ENCODE measurements at places on chromosomes 11 and 22. TPM values are rescaled to one million over a fixed set of nuclear protein-coding genes. Genes with fewer than 3 reads are reported as not detected.

PNPLA5 gene
- total RNA-seq: not detected

NPTXR gene
- 6.4 TPM for total RNA-seq

GGT1 gene
- total RNA-seq: 47.6 TPM

DDIAS gene
- total RNA-seq: 19.5 TPM

GLYAT gene
- total RNA-seq: not detected

CHCHD10 gene
- 62.5 TPM for total RNA-seq

CRYBA4 gene
- 0.63 TPM for total RNA-seq

EHBP1L1 gene
- total RNA-seq: 113 TPM

OR10A4 gene
- total RNA-seq: not detected

BTG4 gene
- total RNA-seq: 0.23 TPM

SLC1A2 gene
- not detected for total RNA-seq

DNA sequence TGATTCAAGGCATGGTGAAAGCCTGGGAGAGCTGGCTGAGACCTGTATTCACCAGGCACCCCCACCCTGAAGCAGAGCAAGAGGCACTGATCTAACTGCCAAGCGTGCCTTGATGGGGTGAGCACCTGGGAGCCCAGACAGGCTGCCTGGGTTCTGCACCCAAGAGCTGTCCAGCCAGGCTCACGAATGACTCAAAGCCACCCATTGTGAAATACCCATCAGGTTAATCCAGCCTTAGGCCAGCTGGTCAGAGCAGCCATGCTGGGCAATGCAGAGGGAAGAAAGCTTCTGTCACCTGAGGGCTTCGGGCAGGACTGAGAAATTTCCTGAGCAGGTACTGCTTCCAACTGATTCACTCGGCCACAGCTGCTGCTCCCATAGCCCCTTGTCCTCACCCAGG lies 22.1 kb downstream of the THOC5 start:
- no peak for DNase-seq

DNA sequence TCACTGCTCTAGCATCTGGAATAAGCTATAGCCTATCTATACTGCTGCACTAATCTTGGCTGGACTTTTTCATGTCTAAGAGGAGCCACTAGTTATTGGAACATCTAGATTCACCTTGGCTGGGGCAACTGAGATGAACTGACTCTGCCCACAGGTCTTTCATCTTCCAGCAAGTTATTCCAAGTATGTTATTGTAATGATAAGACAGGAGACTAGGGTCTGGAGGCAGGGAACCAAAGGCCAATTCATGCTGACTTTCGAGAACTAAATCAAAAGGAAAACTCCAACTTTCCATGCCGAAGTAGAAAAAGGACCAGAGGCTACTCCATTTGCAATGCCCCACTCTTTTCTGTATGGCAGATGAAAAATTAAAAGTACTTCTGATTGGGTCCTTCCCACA lies 1243.0 kb upstream of the RAG2 start:
- DNase-seq: no peak

- peak; percentile 86 for DNase-seq
Measured at GRCh38 chr11:74004759-74005615, 3.9 kb downstream of the UCP3 start.

GRCh38 chr11:111602865-111603610 lies 789 bp downstream of the SIK2 start:
- DNase-seq: peak; percentile 5

DNA sequence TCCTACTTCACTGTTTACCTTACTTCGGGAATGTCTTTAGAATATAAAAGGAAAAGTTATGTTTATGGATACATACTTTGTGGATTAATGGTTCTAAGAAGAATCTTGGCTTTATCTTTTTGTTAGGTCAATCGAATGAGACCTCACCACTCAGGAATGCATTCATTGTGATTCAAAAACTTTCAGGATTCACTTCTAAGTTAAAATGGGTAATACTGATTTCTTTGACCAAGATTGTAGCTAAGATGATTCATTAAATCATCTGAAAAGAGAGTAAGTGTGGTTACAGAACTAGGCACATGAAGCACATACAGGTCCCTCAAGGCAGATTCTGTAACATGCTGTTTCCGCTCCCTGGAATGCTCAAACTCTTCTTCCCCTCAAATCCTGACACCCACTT lies 716.4 kb downstream of the KCNA4 start:
- no peak for DNase-seq

DNA sequence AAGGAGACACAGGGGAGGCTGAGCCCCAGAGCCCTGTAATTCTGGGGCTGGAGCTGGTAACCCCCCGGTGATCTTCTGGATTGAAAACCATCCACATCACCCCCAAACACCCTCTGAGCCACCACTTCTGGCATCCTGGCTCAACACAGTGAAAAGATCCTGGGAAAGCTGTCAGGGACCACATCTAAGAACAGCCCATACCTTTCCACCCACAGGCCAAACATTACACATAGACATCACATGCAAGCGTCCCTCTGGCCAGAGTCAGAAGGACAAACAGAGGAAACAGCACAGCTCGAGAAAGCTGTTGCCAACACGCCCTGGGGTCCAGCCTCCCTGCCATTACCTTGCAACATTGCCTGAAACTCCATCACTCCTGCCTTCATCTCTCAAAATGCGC lies 469.5 kb downstream of the SOX6 start:
- DNase-seq: no peak

DNA sequence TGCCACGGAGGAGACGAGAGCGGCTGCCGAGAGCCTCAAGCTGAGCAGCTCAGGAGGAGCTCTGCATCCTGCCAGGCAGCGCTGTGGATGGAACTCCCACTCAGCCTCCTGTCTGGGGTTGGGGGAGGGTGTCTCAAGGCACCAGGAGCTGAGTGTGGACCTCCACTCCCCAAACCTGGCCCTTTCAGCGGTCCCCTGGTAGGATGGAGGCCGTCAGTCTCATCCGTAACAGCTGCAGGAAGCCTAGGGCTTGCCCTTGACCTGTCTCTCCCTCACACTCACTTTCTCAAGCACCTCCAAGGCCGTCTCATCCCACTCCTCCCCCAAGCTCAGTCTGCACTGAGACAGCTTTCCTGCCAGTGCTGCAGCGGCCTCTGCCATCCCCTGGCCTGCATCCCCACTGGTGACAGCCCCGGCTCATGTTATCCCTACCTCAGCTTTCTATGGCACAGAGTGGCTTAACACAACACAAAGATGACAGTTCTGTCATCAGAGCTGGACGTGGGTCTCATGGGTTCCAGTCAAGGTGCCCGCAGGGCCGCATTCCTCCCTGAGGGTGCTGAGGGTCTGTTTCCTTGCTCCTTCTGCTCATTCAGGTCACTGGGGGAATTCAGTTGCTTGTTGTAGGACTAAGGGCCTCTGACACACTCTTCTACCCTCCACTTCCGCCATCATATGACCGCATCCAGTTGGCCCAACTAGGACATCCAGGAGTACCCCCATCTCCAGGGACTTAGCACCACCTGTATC lies 341.9 kb upstream of the B3GAT1 start:
- DNase-seq: no peak

- no peak for DNase-seq
Measured at GRCh38 chr22:22671506-22671905, 27.1 kb downstream of the GGTLC2 start.

- DNase-seq: no peak
Measured at GRCh38 chr22:50489363-50490243, 2.9 kb downstream of the MIOX start.

DNA sequence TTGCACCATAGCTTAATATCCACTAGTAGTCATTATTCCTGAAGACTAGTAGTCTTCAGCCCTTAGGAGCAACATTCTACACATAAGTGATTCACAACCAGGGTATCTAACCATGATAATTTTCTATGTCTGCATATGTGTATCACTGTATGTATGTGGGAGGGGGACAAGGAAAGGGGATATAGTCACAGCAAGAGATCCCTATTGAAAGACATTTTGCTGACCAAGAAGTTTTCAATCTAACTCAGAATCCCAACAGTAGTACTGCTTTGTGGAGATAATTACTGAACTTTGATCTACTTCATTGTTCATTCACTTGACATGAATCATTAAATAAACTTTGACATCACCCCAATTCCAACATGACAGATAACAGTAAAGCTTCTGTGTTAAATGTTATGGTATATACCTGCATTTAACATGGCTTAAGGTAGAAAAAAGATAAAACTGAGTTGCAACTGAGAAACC lies 10.3 kb downstream of the PIK3C2A start:
- no peak for DNase-seq

GRCh38 chr11:116615211-116615865 lies 157.4 kb downstream of the BUD13 start:
- DNase-seq: no peak

- DNase-seq: no peak
Measured at GRCh38 chr22:24550028-24550901, 4.7 kb downstream of the GUCD1 start.

DNA sequence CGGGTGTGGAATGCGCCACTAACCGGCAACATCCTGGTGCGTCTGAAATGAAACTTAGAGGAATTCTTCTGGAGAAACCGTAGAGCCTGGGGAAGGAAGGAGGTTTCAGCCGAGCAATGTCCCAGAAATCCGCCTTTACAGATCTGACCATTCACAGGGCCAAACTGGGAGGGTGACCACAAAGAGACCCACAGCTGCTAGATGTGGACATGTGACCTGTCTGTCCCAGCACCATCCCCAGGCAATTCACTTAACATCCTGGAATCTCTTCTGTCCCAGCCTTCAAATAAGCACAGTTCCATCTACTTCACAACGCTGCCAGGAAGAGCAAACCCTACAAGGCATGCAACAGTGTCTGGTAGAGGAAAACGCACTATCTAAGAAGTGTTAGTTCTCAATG lies 9.8 kb downstream of the MCAT start:
- no peak for DNase-seq

DNA sequence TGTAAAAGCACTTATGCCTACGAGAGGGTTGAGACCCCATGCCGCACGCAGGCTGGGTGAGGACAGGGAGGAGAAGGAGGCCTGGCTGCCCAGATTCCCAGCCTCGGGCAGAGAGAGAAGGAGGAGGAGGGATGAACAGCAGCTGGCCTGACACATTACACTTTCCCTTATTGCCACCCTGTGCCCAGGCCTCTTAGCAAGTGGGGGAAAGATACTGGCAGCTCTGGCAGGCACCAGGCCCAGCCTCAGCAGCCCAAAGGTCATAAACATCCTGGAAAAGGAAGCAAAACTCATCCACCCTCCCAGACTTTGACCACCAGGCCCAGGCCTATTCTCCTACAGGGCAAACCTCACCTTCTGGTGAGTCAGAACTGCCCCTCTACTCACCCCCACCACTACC lies 4.7 kb downstream of the PLAAT3 start:
- no peak for DNase-seq

DNA sequence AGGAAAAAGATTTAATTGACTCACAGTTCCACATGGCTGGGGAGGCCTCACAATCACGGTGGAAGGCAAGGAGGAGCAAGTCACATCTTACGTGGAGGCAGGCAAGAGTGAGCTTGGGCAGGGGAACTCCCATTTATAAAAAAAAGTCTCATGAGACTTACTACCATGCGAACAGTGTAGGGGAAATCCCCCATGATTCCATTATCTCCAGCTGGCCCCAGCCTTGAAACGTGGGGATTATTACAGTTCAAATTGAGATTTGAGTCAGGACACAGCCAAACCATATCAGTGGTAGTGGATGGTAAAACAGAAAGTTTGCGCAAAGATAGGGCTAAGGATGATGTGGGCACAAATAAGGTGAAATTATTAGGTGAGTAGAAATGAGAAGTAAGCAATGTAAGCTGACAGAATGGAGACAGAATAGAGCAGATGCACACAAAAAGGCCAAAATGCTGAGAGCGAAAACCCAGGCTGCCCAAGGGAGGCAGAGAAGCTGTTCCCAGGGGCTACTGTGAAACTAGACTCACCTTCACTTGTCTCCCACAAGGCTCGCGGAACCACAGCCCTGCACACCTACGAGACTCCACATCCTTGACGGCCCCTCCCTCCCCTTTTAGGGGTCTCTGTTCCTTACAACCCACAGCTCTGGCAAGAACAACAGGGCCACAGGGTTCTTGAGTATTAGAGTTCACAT lies 377.6 kb downstream of the CADM1 start:
- DNase-seq: no peak

DNA sequence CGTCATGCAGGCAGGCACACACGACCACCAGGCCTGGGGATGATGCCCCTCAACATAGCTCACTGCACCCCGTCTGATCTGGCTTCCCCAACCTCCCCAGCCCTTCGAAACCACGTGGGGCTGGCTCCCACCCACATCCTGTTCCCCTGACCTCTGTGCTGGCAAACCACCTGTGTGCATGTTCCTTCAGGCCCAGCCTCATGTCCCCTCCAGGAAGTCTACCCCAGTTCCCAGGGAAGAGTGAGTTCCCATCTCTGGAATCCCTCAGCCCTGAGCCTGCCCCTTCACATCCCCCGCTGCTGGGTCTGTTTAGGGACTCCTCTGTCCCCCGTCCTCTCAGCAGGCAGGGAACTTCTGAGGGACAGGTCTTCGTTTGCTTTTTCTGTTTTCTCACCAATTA lies 7.1 kb downstream of the SLC7A4 start:
- DNase-seq: peak; percentile 29

- no peak for DNase-seq
Measured at GRCh38 chr22:42928969-42929837, 72.1 kb upstream of the ARFGAP3 start.

DNA sequence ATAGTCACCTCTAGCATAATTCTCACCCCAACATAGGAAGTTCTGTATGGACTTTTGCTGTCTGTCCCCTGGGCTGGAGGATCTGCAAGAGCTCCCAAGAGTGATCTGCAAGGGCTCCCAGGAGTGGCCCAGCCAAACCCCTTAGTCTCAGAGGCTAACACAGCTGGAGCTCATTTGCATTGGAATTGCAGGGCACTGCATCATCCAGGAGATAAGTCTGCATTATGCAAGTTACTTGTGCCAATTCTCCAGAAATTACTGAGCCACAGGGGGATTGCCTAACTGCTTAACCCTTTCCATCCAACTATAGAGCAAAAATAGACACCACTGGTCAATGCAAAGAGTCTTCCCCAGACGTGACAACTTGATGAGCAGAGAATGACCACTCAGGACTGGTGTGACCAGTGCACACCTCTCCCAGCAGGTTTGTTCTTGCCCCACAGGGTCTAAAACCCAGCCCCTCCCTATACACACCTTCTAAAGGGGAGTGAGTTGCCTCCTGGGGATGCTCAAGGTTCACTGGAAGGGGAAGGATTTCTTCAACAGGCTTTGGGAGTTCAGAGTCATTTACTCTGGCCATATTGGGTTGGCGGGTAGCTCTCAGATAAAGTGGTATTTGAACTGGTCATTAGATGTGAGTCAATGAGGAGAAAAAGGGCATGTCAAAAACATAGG lies 38.4 kb downstream of the POU2AF3 start:
- DNase-seq: no peak

- no peak for DNase-seq
Measured at GRCh38 chr11:82599836-82600235, 133.8 kb downstream of the FAM181B start.

- DNase-seq: no peak
Measured at GRCh38 chr11:19980388-19980787, 179.9 kb downstream of the DBX1 start.

DNA sequence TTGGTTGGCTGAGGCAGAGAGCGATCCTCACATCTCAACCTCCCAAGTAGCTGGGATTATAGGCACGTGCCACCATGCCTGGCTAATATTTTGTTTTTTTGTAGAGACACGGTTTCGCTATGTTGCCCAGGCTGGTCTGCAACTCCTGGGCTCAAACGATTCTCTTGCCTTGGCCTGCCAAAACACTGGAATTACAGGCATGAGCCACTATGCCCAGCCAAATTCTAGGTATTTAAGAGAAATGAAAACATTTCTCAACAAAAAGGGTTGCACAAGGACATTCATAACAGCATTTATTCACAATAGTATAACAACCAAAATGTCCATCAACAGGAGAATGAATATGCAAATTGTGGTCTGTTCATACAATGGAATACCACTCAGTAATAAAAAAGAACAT lies 31.7 kb upstream of the RBX1 start:
- DNase-seq: no peak

- peak; percentile 21 for DNase-seq
Measured at GRCh38 chr11:133064152-133064877, 468.0 kb downstream of the OPCML start.
